ENCODE measurements at places on chromosomes 13 and 19.

GRCh38 chr13:99656844-99657381, 155.6 kb downstream of the TM9SF2 start:
- DNase-seq, result no peak

DNA sequence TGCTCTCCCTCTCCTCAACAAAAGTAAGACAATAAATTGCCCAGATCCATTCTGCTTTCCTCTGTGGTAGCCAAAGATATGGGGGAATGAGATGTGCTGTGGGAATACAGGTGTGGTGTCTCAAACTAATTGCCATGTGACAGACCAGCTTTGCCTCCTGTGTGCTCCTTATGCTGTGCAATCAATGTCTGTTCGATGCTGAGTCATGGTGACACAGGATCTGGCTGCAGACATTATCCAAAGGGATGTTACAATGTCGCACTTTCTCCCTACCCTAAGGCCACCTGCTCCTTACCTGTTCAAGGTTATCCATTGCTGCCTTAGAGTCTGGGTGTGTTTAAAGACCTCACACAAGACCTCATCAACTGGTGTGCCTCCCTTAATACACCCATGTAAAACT, 32.5 kb downstream of the FGF14 start:
- no peak for DNase-seq

DNA sequence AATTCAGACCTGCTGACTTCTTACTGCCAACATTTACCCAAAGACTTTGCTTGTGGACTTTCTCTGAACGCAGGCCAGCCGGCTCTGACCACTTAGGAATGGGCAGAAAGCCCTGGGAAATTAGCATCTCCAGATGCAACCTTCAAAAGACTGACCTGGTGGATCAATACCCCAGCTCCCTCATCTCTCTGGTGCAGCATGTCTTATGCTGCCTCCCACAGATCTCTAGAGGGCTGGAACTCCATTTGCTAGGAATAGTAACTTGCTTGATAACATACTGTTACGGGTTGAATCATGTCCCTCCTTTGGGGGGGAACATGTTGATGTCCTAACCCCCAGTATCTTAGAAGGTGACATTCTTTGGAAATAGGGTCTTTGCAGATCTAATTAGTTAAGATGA, 12.9 kb upstream of the SLC25A41 start:
- DNase-seq, result no peak

DNA sequence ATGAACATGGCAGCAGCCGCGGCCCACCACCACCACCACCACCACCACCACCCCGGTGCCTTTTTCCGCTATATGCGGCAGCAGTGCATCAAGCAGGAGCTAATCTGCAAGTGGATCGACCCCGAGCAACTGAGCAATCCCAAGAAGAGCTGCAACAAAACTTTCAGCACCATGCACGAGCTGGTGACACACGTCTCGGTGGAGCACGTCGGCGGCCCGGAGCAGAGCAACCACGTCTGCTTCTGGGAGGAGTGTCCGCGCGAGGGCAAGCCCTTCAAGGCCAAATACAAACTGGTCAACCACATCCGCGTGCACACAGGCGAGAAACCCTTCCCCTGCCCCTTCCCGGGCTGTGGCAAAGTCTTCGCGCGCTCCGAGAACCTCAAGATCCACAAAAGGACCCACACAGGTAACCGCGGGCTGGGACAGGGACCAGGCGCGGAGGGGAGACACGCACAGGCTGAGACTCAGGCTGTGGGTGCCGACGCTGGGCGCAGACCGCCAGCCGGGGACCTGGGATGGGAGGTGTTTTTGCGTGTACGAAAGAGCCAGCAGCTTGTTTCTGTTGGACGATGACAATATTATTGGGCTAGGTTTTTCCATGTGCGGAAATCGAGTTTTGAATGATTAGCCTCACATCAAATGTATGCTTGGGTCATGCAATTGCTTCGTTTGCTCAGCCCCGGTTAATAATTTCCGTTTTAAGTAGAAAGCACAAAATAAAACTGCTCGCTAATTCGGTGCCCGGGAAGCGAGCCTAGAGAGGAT, 1.3 kb downstream of the ZIC2 start:
- no peak for DNase-seq

DNA sequence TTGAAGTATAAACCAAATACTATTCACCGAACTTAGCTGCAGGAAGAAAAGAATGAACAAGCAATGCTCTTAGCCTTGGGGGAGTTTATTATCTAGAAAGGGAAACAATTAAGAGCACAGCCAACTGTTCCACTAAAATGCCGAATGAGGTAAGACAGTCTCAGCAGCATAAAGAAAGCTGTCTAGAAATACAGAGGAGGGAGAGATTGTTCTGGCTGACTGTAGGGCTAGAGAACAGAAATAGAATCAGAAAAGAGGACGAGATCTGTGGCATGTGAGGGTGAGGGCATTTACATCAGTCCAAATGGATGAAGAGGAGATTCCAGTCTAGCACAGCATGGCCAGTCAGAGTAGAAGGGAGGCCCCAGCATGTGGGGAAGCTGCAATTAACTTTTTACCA, 56.8 kb upstream of the TNFRSF19 start:
- no peak for DNase-seq

DNA sequence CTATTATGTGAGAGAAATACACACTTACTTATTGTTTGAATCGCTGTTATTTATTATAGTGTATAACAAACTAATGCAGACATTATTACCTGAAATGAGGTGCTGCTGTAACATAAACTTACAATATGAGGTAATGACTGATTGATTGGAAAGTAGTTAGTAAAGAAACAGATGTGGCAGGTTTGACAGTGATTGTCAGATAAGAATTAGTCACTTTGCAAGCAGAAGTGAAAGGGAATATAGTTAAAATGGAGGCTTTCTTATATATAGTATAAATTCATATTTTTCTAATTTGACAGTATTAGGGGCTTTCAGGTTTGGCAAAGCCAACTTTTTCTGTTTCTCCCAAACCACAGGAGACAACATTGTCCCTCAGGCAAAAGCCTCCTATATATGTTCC, 20.6 kb downstream of the MIR17HG start:
- DNase-seq, result no peak

DNA sequence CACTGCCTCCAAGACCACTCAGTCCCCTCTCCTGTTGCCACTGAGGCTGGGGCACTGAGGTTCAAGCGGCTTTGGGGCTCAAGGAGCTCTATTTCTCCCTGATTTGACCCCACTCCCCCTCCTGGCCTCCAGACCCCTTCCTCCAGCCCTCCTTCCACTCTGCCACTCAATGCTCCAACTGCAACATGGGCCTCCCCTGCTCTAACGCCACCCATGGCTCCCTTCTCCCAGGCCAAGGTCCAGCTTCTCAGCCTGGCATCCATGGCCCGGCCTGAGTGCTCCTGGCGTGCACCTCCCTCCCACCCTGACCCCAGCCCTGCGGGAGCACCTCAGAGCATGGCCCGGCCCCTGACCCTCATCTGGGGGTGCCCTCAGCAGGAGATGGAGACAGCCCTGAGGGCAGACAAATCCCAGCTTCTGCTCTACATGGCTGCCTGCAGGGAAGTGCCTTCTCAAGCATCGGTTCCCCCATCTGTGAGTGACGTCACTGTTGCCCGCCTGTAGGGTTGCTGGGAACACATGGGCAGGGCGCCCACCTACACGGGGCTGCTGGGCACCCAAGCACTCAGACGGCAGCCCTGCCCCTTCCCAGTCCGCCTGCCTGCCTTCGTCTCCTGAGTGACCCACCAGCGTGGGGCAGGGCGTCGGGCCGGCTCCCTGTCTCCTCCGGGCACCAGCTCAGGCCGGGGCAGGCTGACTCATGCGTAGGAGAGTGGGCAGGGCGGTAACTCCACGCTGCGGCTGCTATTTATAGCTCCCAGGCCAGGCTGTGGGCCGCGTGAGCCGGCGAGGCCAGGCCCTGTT, 1.6 kb upstream of the DIRAS1 start:
- no peak for DNase-seq

DNA sequence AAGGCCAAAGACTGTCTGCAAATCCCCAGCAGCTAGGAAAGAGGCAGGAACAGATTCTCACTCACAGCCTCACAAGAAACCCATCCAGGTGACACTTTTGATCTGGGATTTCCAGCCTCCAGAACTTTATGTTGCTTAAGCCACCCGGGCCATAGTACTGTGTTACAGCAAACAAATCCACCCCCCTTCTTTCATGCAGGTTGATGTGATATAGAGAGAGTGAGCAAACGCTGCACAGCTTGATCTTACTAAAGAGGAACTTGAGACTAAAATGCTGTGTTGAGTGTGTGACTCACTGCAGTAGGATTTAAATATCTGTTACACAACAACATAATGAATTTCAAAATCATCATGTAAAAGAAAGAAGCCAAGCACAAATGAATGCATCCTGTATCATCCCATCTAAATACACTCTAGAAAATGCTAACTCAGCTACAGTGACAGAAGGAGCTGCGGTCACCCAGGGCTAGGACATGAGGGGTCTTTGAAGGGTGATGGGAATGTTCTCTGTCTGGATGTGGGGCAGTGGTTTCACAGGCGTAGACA, 32.2 kb downstream of the RCBTB2 start:
- no peak for DNase-seq

DNA sequence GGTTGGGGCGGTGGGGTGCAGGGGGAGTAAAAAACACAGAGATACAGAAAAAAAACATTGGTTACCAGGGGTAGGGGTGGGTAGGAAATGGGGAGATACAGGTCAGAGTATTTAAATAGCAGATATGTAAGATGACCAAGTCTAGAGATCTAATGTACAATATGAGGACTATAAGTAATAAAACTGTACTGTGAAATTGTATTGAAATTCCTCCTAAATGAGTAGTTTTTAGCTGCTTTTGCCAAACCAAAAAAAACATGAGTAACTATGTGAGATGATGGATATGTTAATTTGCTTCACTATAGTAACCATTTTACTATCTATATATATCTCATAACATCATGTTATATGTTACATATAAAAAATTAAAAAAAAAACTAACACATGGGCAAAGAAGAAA, 29.6 kb downstream of the VWA8 start:
- no peak for DNase-seq

GRCh38 chr19:49954092-49954829, 6.7 kb downstream of the SIGLEC11 start:
- DNase-seq, result no peak

DNA sequence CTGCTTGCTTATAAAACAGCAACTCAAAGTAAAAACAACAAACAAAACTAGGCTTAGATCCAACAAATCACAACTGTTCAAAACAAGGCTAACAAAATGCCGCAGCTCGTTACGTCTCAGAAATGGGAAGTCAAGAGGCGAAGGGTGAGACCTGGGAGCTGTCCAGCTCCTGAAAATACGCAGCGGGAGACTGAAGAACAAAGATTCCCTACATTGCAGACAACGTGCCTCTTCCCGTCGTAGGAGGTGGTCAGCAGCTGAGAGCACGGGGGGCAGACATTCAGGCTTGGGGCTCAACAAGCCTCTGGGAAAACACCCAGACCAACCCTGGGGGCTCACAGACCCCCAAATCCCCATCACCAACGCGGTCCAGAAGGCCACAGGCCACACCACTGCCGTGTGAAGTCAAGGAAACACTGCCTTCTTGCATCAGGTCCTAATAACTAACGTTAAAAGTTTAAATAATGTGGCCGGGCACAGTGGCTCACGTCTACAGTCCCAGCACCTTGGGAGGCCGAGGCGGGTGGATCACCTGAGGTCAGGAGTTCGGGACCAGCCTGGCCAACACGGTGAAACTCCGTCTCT, 13.5 kb downstream of the PLPP2 start:
- no peak for DNase-seq

GRCh38 chr19:39200803-39201115, 3.3 kb downstream of the SYCN start:
- DNase-seq, result no peak

- no peak for DNase-seq
These were observed 1.0 kb upstream of the RPS5 start for GRCh38 chr19:58385891-58386575.

DNA sequence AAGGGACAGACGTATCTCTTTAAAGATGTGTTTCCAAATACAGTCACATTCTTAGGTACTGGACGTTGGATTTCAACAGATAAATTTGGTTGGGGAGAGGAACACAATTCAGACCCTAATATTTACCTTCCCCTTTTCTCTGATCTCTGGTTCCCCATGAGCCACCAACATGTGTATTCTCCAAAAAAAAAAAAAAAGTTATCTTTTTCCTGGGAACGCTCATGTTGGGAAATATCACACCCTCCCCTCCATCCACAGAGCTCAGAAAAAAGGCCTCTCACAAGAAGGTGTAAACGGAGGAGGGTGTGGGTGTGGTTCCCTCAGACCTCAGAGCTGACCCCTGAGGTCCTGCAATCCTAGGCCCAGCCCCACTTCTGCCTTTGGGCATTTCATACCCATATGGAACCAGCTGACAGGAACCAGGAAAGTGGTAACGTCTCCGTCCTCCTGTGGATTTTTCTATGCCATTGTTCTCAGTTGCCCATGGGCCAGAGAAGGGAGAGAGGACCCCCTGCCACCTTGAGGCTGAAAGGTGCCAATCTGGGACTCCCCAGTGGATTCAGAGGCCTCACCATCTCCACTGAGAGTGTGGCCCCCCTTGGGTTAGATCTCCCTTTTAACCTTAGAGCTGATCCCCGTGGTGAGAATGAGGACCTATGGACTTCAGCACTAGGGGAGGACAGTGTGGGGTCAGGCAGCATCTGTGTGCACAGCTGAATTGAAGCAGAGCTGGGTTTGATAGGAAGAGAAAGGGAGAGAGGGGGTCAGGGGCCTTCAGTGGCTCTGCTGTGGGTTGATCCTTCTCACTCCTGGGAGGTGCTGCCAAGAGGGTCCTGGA, 8.4 kb upstream of the SIGLEC12 start:
- DNase-seq, result no peak

- no peak for DNase-seq
These were observed 89.3 kb downstream of the DIAPH3 start for GRCh38 chr13:60074397-60074796.

GRCh38 chr13:55572408-55572807, 1568.3 kb upstream of the PRR20A start:
- no peak for DNase-seq

GRCh38 chr13:86689911-86690310, 890.7 kb upstream of the SLITRK6 start:
- no peak for DNase-seq

DNA sequence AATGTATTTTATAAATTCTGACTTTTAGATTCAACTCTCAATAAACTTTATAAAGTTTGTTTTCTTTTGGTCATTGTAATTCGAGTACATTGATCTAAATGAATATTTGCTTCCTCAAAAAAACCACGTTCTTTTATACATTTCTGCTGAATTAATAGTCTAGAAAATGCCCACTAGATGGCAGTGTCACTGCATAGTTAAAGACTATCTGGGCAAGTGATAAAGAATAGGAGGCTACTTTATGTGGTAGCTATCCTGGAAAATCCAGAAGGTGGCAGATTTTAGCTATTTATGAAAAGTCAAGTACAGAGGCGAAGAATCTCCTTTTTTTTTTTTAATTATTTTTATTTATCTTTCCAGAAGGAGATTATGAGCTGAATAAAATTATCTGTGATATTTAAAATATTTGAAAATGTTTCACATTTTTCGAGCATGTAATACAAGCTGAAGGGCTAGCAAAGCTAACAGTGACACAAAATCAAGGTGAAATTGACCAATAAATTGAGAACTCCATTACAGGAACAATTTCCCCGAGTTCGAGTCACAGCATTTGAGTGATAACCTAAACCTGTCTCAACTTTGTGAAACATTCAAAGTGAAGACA, 221.8 kb downstream of the OLFM4 start:
- peak; percentile 56 for DNase-seq

Data from NCI-H774 (cell line).